Fibroblast of skin of left quadriceps (primary cell): ENCODE measurements at places on chromosomes 2 and 18.

- no peak for DNase-seq
Measured at GRCh38 chr2:143015656-143016055, 113.6 kb upstream of the ARHGAP15 start.

GRCh38 chr2:38237311-38237710 is 139.8 kb downstream of the ATL2 start:
- DNase-seq = no peak

DNA sequence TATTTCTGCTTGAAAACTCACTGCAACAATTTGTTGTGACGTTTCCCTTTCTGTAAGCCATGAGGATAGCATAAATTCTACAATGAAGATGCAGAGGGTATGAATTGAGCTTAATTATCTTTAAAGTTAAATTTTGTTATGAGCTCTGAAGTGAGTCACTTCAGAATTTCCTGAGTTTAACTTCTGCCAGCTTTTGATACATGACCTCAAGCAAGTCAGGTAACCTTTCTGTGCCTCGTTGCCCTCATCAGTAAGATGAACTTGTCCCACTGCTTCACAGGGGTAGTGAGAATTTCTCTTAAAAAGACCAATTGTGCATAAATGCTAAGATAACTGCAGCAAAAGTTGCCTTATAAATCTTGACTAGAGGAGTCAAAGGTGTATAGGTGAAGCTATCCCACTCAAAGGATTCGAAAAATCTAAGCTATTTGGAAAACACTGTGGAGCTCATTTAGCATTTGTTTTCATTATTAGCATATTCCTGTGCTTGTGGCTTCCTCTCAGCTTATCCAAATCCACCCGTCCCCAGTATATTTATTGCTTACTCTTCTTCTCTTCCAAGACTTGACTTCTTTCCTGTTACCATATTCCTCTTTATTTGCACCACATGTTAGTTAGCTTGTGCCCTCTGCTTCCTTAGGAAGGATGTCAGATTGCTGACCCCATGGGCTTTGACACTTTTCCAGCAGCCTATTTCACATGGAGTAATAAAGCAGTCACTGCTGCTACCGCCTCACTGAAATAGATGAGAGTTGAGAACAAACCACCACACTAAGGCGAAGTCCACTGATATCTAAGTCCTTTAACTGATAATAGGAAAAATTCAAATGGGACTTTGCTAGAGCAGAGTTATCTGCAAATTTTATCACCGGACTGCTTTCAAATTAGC is 428.6 kb downstream of the ERBB4 start:
- no peak for DNase-seq

- no peak for DNase-seq
Measured at GRCh38 chr18:2424420-2424819, 146.9 kb downstream of the METTL4 start.

DNA sequence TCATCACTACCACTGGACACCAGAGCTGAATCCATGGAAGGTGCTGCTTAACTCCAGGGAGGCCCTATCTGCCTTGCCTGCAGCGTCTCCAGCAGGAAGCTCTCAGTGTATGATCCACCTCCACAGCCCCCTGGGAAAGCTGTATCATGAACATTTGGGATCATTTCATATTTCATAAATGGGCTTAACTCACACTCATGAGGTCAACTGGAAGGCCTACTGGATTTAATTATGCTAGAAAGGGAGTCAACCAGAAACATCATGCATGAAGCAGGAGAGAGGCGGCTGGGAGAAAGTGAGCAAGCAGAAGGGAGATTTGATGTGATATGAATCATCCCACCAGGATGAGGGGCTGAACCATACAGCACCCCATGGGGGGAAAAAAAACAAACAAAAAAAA is 537.7 kb downstream of the TNS1 start:
- DNase-seq = peak; percentile 59
